ENCODE measurements at places on chromosomes 11 and 22.

- no peak for DNase-seq
Measured at GRCh38 chr11:28981381-28981780, 873.2 kb downstream of the METTL15 start.

DNA sequence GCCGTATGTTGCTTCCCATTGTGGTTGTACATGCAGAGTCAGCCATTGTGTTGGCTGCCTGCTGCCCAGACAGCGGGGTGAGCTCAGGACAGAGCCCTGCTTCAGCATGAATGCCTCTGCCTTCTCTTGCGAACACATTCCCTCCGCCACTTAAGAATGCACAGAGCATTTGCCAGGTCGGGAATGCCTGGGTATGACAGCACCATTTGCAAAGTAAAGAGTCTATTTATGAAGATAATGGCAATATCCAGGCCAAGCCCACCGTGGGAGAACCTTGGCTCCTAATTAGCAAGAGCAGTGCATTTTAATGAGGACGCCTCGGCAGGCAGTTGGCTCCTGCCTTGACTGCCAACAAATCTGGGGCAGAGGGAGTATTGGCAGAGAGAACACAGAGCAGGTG lies 62.5 kb upstream of the SORL1 start:
- no peak for DNase-seq

DNA sequence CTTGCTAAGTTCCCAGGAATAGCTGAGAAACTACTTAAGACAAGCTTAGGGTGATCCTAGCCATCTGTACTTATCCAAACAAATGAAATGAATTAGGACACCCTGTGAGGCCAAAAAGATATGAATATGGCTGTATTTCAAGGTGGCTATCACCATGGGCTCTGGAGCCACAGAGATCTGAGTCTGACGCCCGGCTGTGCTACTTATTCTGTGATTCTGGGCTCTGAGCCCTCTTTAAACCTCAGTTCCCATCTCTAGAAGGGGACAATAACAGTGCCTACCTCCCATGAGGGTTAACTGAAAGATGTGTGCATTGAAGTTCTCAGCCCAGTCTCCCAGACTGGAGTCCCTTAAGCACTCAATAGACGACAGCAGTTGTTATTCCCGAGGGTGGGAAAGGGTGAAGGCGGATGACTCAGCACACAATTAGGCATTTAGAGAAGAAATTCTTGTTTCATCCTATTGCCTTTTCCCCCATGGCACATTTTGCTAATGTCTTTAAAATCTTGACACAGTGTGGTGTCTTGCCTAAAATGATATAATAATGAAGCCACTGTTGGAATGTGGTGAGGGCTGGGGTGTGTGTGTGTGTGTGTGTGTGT lies 132.5 kb downstream of the ADAMTS15 start:
- no peak for DNase-seq

DNA sequence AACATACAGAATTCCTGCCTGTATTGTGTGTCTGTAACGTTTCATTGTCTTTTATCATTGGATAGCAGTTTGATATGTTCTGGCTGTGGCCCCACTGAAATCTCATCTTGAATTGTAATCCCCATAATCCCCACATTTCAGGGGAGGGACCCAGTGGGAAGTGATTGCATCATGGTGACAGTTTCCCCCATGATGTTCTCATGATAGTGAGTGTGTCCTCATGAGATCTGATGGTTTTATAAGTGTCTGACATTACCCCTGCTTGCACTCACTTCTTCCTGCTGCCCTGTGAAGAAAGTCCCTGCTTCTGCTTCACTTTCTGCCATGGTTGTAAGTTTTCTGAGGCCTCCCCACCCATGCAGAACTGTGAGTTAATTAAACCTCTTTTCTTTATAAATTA lies 19.6 kb upstream of the MTMR2 start:
- DNase-seq = no peak

DNA sequence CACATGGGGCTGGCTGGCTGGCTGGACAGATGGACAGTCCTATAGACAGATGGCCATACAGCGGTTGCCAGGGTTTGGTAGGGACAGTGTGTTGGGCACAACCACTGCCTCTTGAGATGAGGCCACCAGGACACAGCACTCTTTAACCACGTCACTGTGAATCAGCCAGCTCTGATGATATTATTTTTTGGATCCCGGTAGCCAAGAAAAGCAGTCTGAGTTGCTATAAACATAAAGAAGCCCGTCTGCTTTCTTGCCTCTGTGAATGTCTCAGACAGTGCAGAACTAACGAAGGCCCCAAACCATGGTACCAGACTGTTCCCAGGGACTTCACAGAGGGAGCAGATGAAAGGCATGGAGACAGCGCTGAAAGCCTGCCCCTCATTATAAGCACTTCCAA lies 115.9 kb upstream of the CSNK2A3 start:
- no peak for DNase-seq
